ENCODE measurements at places on chromosomes 7 and 10. TPM values are rescaled to one million over a fixed set of nuclear protein-coding genes. Genes with fewer than 3 reads are reported as not detected.

Gene NEURL1
- 7.3 TPM for total RNA-seq

Gene NUPR2
- 1.7 TPM for total RNA-seq

Gene SPOCK2
- total RNA-seq, result 188 TPM

Gene MYL10
- not detected for total RNA-seq

Gene NDUFB2
- total RNA-seq, result 113 TPM

Gene DPY19L1
- total RNA-seq, result 52.5 TPM

Gene KIF5B
- total RNA-seq, result 103 TPM

Gene TMEM178B
- total RNA-seq, result 71.1 TPM

Gene CISD1
- 69.5 TPM for total RNA-seq

Gene NSUN5
- 19.3 TPM for total RNA-seq

Gene SPDYE5
- 0.10 TPM for total RNA-seq

Gene CNTNAP2
- 41.3 TPM for total RNA-seq

Gene SCART1
- 2.9 TPM for total RNA-seq

Gene MET
- 27.8 TPM for total RNA-seq

Gene RBP4
- total RNA-seq, result 3.7 TPM

Gene CPEB3
- 9.0 TPM for total RNA-seq

Gene RBP3
- total RNA-seq, result not detected

Gene TDRD1
- 1.9 TPM for total RNA-seq

Gene SPDYE2
- not detected for total RNA-seq

Gene CRPPA
- total RNA-seq, result 10.4 TPM

Gene TBL2
- 45.2 TPM for total RNA-seq

Gene BTAF1
- 60.1 TPM for total RNA-seq

Gene PARP12
- total RNA-seq, result 17.5 TPM

Gene TMEM168
- 45.6 TPM for total RNA-seq

Gene PSD
- total RNA-seq, result 32.7 TPM

Gene ZNF37A
- 30.4 TPM for total RNA-seq

Gene CHST3
- 32.4 TPM for total RNA-seq

Gene TMEM196
- total RNA-seq, result 16.5 TPM

Gene SYT15
- 3.3 TPM for total RNA-seq

Gene SPDYE8
- 0.06 TPM for total RNA-seq

Gene CAV1
- total RNA-seq, result 74.4 TPM

Gene SNCG
- 94.8 TPM for total RNA-seq

Gene GCK
- total RNA-seq, result 4.8 TPM

Gene PON1
- 0.61 TPM for total RNA-seq

Gene RBM20
- 1.1 TPM for total RNA-seq

Gene HOGA1
- total RNA-seq, result 3.1 TPM

Gene ADAM22
- 27.2 TPM for total RNA-seq

Gene HOXA11
- total RNA-seq, result 2.2 TPM

Gene PGAM2
- 10.7 TPM for total RNA-seq

Gene CYP17A1
- total RNA-seq, result 0.79 TPM

Gene GPR15LG
- not detected for total RNA-seq
